ENCODE measurements at places on chromosomes 2 and 18.

DNA sequence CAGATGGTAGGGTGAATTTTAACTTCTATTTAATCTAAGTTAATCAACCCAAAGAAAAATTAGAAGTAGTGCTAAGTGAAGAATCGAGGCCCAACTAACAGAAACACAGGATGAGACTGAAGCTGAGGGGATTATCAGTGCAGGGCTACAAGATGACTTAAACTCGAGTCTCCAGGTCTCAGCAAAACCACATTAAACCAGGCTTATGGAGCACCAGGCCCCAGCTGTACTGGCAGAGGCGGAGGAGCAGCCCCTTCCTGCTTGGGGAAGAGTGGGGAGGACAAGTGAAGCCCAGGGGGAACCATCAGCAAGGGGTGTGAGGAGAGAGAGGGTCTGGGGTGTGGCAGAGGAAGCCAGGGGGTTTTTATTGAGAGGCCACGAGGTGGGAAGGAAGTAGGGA is 135.9 kb upstream of the EPAS1 start:
- no peak for DNase-seq

- DNase-seq = no peak
Observed at GRCh38 chr2:55914786-55915185, 8.8 kb downstream of the EFEMP1 start.

DNA sequence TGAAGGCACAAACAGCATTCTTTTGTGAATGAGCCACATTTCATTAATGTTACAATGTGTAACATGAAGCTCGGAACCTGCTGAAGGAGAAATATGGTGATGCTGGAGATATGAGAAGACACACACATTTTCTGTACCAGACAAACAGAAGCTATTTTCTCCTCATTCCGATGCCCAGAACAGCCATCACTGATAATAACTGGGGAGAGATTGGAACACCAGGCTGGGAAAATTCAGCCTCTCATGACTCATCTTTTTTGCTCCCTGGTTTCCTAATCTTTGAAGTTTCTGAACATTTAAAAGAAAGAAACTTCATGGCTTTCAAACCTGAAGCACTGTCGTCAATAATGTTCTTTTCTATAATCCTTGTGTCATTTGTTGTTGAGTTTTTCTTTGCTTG is 110.9 kb downstream of the LYPD6 start:
- no peak for DNase-seq

DNA sequence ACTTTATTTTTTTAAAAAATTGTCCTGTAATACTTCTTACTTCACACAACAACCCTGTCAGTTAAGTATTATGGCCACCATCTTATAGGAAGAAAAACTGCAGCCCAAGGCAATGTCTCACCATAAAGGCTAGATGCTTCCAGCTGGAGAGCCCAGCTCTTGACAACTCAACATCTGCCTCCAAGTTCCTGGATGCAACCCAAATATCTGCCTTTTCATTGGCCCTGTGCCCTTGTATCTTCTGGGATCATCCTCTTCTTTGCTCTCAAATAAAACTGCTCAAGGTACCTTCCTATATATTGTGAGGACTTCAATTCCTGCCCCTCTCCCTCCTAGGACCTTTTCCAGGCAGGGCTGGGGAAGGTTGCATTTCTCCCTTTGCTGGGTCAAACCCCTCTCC is 69.5 kb downstream of the BIN1 start:
- DNase-seq = no peak

DNA sequence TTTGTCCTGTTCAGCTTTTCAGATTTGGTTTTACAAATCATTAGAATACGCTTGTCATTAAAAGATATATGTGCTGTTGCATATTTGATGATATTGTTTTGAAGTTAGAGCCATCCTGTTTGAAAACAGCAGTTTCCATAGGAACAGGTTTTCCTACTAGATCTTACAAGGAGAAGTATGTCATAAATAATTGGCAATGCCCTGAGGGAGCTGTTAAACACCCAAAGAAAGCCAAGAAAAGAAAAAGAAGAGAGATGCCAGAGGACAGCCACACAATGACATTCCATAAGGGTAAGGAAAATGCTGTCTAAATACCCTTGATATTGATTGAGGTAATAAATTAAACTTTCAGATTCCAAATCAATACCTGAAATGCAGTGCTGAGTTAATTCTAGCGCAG is 392.2 kb upstream of the CRIM1 start:
- no peak for DNase-seq

DNA sequence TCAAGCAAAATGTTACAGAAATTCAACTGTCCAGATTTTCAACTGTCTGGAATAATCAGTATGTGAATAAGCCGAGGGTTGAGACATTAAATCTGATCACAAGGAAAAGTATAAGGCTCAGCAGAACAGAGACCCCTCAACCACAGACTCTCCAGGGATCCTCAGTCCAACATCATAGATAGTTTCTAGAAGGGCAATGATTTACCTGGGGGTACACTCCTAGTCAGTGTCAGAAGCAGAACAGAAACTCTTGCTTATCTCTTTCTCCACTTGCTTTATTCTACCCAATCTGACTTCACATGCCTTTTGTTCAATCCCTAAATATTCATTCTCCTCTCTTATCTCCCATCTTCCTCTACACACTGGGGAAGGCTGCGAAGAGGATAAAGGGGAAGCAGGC is 36.4 kb downstream of the ICOS start:
- no peak for DNase-seq

- no peak for DNase-seq
Observed at GRCh38 chr18:65746936-65747335, 3.9 kb upstream of the CDH7 start.

DNA sequence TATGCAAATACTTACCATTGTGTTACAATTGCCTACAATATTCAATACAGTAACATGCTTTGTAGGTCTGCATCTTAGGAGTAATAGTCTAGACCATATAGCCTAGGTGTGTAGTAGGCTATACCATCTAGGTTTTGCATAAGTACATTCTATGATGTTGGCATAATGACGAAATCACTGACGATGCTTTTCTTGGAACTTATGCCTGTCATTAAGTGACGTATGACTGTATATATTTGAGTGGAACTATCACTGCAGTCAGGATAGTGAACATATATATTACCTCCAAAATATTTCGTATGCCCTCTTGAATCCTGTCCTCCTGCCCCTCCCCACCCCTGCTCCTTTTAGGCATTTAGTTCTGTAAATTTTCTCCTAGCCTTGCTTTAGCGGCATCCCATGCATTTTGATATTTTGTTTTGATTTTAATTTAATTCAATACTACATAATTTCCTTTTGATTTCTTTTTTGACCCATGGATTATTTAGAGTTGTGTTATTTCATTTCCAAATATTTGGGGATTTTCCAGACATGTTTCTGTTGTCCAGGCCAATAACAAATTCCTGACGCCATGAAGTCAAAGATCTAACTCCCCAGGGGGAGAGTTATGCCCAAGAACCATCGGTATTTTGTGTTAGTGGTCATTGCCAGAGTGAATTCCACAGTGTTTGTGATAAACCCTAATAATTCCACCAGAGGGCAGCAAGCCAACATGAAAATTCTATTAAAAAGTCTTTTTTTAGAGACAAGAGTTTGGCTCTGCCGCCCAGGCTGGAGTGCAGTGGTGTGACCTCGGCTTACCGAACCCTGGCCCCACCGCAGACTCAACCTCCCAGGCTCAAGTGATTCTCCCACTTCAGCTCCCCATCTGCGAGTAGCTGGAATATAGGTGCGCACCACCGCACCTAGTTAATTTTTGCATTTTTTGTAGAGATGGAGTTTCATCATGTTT is 24.2 kb upstream of the CASP8 start:
- DNase-seq = peak; percentile 73

GRCh38 chr2:238938401-238939055 is 90.6 kb downstream of the TWIST2 start:
- DNase-seq = no peak

DNA sequence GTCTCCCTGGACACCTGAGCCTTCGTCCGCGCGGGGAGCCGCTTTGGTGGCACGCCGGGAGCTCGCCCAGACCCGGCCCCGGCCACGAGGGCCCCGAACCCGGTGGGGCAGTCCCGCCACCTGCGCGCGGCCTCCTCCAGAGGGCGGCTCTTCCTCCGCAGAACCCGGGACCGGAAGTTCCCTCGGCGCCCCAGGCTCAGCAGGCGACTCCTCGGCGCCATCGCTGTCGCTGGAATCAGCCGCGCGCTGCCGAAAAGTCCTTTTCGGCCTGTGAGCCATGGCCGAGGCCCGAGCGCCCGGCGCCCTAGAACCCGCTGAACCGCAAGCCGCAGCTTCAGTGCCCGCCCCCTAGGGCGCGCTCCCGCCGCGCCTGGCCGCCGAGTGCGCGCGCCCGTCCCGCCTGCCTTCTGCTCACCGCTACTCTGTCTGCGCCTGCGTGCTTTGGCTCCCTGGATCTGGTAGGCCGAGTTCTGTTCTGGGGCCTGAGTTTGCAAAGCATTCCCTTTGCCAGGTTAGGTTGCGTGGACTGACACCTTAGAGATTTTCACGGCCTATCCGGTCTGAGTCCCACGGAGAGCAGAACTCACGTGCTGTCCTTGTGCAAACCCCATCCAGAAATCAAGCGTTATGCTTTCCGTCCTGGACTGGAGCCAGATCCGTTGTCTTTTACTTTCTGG is at the start of gene GCFC2:
TSS of gene GCFC2 (minus strand) at position 339 of the 677 bp plus-strand sequence. CDS start at position 279, 60 bp downstream.
- DNase-seq = peak; percentile 76

GRCh38 chr18:332721-333510 is 65.1 kb upstream of the THOC1 start:
- no peak for DNase-seq

DNA sequence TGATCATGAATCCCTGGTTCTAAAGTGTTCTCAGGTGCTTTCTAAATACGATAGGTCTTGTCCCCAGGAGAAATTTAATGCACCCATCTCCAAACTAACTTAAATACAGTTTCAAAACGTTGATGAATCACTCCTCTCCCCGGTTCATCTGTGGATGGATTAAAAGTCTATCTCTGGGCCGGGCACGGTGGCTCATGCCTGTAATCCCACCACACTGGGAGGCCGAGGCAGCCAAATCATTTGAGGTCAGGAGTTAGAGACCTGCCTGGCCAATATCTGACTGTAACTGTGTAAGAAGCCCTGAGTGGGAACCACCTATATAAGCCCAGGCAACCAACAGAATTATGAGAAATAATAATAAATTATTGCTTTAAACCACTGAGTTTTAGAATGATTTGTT is 78.7 kb downstream of the LONRF2 start:
- no peak for DNase-seq
